Activated T-helper 1 cell treated with Interleukin-2 at 50 U/mL for 16 hours (primary cell): ENCODE measurements at places on chromosomes 1 and 21.

GRCh38 chr1:1291023-1291528 is 10.8 kb downstream of the SCNN1D start:
- DNase-seq: no peak

DNA sequence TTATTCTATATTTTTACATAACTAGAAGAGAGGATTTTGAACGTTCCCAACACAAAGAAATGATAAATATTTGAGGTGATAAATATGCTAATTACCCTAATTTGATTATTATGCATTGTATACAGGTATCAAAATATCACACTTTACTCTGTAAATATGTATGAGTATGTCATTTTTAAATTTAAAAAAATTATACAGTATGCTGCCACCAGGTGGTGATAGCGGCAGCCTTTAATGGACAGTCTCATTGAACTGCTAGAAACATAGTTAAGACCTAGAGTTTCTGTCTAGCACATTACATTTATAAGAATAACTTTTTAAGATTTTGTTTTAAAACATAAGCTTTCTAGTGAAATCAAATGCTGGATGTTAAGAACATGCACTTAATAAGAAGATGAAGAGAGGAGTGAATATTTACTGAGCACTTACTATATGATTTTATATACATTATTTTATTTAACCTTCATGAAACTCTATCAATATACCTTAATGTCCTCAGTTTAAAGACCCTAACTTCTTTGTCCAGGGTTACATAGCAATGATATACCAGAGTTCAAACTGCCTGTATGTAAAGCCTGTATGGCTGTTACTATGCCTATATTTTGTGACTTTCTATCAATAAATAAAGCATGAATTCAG is 207.1 kb downstream of the NUF2 start:
- DNase-seq: no peak

GRCh38 chr1:218351391-218352074 is 6.4 kb downstream of the TGFB2 start:
- no peak for DNase-seq

GRCh38 chr1:183444243-183444642 is 26.1 kb upstream of the NMNAT2 start:
- DNase-seq: no peak

- DNase-seq: no peak
Observed at GRCh38 chr1:237045278-237046016, 3.5 kb downstream of the RYR2 start.

GRCh38 chr1:225677350-225678124 is 24.6 kb upstream of the ENAH start:
- DNase-seq: no peak

GRCh38 chr1:163414778-163415177 is 93.0 kb downstream of the NUF2 start:
- no peak for DNase-seq

DNA sequence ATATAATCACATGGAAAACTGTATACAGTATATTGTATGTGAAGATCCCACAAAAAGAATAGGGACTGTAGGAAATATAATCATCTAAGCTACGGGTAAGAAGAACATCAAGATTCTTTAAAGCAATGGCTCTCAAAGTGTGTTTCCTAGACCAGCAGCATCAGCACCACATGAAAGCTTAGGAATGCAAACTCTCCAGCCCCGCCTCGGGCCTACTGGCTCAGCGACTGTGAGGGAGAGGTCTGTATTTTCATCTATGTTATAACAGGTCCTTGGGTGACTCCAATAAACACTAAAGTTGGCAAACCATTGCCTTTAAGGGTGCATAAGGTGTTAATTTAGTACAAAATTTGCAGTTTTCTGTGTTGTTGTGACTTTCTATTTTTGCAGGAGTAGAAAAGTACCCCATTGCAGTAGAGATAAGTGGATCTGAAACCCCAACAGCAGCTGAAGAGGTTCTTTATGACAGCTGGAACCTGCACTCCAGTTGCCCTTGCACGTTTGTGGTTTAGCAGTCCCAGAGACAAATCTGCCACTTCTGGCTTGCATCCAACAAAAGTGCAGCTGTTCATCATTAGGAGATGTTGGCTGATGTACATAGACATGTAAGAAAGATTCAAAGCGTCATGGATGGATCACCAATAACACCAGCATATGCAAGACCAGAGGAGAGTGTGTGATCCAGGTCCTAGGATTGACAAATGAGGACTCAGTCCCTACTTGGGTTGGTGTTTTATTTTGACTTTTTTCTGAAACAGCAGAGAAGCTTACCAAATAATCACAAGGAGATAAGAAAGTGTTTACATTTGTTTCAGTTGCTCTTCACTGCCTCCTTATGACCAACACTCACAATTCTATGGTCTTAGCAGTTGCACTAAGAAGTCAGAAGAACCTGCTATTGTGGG is 15.9 kb upstream of the IFNAR1 start:
- DNase-seq: no peak

DNA sequence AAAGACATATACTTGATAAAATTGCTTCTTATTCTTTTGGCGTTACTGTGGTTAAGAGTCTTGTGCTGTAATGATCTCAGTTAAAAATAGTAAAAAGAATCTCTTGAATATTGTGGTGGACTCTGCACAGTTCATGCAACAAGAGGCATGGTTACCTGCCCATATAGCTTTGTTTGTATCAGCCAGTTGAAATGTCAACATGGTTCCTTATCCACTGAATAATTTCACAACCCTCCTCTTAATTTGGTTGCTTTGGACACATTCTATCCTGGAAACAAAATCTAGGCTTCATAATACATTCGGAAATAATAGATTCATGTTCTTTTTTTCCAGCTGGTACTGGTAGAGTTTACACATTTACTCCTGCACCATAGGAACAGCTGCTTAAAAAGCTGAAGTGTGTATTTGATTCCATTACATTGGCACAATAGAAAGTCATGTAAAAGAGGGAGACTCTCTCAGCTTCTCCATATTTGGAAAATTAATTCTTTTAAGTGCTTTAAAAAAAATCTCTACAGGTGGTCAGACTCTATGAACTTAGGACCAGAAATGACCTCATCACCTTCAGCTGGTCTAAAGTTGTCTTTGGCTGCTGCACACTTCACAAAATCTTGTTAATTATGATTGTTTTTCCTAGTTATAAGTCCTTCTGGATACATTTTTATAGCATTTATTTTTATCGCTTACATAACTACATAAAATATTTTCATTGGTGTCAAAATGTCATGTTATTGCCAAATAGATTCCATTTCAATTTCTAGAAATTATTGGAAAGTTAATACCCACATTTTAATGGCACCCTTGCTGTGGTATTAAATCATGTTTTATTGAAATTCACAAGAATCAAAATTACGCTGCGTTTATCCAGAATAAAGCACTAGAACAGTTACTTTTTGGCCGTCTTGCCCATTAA is 100.2 kb downstream of the LTN1 start:
- no peak for DNase-seq

GRCh38 chr1:84479998-84480397 is 932 bp downstream of the RPF1 start:
- no peak for DNase-seq

DNA sequence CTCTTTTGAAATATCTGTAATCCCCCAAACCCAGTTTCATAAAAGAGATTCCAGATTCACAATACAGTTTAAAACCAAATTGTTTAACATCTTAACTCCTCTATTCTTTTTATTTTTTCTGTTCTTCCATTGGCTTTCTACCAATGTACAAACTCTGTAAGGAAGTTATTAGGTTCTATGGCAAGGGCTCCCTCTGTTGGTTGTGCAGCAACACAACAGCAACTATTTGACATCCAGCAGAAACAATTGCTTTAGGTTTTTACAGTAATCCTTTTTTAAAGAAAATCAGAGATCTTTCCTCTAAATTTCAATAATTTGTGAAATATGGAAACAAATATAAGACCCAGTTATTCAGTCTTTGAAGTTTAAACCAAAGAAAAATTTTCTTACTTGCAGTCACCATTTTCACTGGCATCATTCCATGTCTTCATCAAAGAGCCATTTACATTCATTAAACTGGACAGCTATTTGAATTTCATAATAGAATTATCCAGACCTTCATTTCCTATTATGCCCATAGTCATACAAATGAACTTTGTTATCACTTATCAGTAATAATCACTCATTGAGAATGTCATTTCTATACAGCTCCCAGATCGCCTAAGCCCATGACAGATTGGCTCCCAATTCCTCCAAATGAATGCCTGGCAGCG is 46.5 kb upstream of the RNF11 start:
- no peak for DNase-seq

DNA sequence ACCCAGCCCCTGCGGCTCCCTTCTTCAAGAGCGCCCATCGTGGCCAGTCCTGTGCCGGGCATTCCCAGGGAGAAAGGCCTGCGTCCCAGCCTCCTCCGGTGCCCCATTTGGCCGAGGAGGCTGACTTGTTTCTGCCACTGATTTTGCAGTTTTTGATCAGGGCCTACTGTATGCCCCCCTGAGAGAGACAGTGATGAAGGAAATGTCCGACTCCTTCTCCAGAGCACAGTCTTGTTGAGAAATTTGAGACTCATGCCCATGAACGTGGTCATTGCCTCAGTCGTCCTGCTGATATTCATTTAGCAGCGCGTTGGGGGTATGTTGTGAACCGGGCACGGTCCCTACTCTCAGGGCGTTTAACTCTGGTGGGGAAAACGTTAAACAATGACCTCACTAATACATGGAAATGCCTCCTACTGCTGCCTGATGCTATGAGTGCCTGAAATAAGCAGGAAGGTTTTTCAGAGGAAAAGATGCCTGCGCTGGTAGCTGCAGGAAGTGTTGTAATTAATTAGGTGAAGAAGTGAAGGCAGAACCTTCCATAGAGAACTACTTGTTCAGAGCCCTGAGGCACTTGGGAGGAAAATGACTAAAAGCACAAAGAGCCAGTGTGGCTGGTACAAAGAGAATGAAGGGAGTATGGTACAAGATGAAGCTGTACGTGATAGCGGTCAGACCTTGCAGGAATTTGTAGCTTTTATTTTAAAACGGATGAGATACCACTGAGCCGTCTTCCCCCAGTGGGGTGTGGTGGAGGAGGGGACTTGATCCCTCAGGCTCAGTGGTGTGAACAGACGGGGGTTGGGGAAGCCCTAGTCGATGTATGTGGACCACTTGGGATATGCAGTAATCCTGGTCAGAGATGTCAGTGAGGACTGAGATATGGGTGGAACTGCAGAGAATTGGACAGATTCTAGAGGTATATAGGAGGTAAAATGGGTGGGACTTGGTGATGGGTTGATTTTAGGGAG is 730 bp downstream of the ZCCHC17 start:
- no peak for DNase-seq

DNA sequence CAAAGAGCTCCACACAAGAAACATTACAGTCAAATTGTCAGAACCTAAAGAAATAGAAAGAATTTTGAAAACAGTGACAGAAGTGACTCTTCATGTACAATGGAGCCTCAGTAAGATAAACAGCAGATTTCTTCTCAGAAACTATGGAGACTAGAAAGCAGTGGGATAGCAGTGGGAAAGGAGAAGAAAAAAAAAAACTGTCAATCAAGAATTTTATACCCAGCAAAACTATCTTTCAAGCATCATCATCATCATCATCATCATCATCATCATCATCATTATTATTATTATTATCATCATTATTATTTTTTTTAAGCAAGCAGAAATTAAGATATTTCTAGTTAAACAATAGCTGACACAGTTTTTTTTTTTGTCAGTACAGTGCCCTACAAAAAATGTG is 24.2 kb downstream of the CEP170 start:
- no peak for DNase-seq

DNA sequence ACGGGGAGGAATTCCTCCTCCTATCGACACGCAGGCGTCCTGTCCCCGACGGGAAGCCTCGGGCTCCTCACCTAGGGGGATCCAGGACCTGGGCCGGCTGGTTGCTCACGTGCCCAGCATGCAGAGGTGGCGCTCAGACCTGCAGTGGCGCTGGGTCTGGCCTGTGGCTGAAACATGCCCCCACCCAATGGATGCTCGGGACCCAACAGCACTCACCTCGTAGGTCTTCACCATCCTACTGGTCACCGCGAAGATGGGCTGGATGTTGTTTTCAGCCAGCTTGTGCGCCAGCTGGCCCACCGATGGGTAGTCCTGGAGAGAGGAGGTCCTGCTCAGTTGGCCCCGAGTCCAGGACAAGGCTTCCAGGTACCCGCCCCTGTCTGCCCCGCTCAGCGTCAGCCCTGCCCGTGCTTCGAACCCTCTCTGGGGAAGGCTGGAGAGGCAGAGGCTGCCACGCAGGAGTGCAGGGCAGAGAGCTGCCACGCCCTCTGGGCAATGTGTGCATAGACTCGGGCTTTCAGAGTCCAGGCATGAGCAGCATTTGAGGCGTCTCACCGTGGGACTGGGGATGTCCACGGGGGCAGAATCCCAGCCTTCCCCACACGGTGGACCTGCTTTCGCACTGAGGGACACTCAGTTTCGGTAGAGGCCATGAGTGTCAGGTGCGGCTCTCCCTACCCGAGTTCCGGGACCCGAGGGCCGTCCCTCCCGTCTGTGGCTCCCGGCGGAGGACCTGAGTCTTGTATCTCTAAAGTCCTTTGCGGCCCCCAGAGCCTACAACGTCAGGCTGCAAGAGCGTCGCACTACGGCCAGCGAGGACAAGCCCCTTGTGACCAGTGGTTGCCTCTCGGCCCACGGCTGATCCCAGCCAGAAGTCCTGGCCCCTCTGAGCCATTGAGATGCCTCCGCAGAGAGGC is 21.6 kb downstream of the ITGB2 start:
- DNase-seq: no peak

- DNase-seq: no peak
Observed at GRCh38 chr1:112444269-112444668, 48.3 kb downstream of the CTTNBP2NL start.

- DNase-seq: no peak
Observed at GRCh38 chr1:38153778-38154470, 107.3 kb upstream of the POU3F1 start.

DNA sequence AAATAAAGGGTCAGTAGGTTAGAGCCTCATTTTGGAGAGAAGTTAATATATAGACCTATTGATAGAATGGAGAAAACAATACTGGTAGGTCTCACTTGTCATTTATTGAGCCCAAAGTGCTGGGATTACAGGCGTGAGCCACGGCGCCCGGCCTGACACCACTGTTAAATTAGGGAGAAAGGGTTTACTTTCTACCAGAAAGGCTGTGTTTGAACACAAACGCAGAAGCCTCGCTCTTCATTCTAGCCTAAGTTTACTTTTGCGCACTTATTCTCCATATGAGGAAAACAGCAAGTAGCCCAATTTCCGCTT is 710 bp upstream of the PRPF3 start:
- no peak for DNase-seq

GRCh38 chr1:10387677-10388386 is 11.0 kb upstream of the PGD start:
- DNase-seq: no peak

DNA sequence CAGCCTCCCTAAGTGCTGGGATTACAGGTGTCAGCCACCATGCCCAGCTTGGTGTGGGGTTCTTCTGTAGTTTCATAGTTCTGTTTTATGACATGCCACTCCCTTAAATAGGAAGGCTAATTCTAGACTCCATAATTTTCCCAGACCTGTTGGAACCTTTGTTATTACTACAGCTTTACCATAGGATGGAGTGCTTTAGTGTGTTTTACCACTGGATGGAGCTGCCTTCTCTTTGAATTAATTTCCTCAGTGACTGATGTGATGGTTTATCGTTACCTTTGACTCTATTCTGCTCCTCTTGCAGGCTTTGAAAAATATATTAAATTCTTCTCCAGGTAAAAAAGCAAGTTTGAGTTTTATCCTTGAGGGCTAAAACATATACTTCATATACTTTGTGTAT is 84.6 kb upstream of the NEK7 start:
- DNase-seq: no peak

GRCh38 chr1:200306944-200307754 is 102.7 kb downstream of the ZNF281 start:
- no peak for DNase-seq
